ENCODE measurements at places on chromosomes 1 and 21. TPM values are rescaled to one million over a fixed set of nuclear protein-coding genes. Genes with fewer than 3 reads are reported as not detected.

DNA sequence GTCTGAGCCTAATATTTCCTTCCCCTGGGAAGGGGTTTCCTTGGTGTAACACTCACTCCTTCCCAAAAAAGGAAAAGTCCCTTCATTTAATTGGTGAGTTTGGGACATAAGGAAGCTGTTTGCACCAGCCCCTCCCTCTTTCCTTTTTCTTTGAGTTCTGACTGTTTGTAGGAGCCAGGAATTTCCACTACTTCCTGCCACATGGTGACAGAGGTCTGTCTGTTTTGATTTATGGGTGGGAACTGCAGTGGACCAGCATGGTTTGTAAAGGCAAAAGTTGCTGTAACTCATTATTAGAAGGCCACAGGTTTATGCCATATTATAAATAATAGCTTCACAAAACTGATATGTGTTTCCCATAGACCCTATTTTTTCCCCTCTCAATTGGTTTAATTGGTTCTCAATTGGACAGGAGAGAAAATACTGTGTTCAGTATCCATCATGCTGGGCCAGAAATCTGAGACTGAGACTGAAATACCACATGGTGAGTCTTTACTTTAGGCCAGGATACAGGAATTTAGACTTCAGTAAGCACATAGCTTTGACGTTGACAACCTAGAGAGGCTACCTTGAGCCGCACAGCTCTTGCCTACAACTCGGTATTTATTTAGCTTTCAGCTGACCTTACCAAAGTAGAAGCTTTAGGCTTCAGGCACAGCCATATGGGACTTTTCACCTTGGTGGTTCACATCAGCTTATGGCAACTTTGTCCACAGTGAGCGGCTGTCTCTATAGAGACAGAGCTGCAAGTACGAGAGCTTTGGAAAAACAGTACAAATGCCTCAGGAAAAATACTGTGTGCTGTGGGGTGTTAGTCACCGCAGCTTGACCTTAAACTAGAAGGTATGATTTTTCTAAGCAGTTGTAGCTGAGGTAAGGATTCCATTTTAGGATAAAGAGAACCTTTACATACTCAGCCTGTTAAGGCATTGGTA, 40.0 kb upstream of the RGS7 start:
- DNase-seq: no peak

LCE1E gene
- not detected for total RNA-seq

- no peak for DNase-seq
Observed at GRCh38 chr1:107935396-107936064, 29.4 kb downstream of the VAV3 start.

TRPM2 gene
- total RNA-seq: not detected

GRCh38 chr1:27622828-27623227, 12.2 kb downstream of the FGR start:
- DNase-seq: no peak

- peak; percentile 40 for DNase-seq
Observed at GRCh38 chr1:29806646-29807319, 570.5 kb downstream of the PTPRU start.

PADI1 gene
- 0.09 TPM for total RNA-seq

CELA3A gene
- total RNA-seq: not detected

TAS1R3 gene
- total RNA-seq: not detected

DNA sequence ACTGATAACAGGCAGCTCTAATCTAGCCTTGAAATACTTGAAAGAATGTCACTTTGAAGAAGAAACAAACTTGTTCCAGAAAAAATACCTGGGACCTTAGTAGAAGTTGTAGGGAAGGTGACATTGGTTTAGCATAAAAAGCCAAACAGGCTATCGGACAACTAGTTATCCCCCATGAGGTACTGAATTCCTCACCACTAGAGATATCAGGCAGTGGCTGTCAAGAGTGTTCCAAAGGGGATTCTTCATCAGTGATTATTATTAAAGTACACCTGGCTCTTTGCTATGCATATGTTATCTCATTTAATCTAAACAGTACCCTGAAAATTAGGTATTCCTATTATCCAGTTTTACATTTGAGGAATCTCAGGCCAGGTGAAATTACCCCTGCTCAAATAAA, 13.1 kb upstream of the HMGN2 start:
- DNase-seq: no peak

- peak; percentile 9 for DNase-seq
Observed at GRCh38 chr1:145708063-145708462, 895 bp upstream of the PDZK1 start.

- DNase-seq: no peak
Observed at GRCh38 chr1:225769687-225770086, 7.9 kb upstream of the SRP9 start.

TOR1AIP1 gene
- total RNA-seq: 17.8 TPM

CELA3B gene
- not detected for total RNA-seq

TRAPPC10 gene
- total RNA-seq: 23.2 TPM

DNA sequence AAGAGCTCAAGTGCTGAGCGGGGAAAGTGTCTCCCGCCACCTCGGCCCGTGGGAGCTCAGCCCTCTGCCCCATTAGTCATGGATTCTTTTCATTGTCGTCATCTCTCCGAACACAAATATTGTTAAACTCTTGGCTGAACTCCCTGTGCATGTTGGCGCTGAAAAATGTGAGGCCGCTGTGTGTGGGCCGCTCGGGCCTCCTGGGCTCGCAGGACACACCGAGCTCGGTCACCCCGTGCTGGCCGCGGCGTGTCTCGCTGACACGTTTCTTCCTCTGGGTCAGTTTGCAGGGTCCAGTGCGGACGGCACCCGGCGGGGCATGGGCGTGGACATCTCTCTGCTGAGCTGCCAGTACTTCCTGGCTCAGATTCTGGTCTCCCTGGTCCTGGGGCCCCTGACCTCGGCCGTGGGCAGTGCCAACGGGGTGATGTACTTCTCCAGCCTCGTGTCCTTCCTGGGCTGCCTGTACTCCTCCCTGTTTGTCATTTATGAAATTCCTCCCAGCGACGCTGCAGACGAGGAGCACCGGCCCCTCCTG, 25.6 kb downstream of the SLC45A1 start:
- no peak for DNase-seq

GRCh38 chr1:85240643-85241042, 18.8 kb downstream of the C1orf52 start:
- DNase-seq: no peak

DNA sequence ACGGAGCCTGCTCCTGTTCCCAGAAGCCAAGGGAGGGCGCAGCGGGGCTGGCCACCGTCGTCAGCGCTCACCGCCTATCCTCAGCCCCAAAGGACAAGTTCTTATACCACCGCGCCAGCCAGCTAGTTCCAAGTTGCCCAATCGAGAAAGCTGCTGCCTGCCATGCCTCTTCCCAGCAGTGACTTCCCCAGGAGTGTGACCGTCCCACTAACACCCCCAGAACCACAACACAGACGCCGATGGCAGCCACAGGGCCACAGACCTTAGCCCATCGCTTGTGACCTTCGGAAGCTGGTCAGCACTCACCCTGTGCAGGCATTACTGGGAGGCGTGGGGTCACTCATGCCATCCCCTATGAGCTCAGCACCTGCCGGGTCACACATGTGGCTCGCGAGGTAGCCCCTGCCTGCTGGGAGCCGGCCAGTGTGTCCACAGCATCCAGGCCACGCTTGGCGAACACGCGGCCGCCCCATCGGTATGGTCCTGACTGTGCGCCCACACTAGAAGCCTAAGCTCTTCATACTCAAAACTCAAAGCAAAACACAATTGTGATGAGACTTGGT, 20.1 kb downstream of the NADK start:
- DNase-seq: no peak

- DNase-seq: no peak
Observed at GRCh38 chr1:185159966-185160365, 3.0 kb downstream of the SWT1 start.

GRCh38 chr21:45920824-45921600, 60.6 kb upstream of the COL6A1 start:
- DNase-seq: no peak

DNA sequence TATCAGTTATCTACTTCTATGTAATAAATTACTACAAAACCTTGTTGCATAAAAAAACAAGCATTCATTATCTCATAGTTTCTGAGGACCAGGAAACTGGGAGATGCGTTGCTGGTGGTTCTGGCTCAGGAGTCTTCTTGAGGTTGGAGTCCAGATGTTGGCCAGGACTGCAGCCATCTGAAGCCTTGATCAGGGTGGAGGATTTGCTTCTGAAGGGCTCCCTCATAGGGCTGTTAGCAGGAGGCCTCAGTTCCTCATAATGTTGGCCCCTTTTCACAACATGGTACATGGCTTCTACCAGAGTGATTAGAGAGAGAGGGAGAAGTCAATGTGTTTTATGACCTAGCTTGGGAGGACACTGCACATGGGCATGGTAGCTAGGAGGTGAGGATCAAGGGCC, 137.4 kb downstream of the CNIH3 start:
- DNase-seq: no peak

ANXA9 gene
- 0.77 TPM for total RNA-seq

- DNase-seq: no peak
Observed at GRCh38 chr1:180672505-180672904, 40.7 kb downstream of the XPR1 start.

CLCNKB gene
- 0.97 TPM for total RNA-seq

- no peak for DNase-seq
Observed at GRCh38 chr1:241962153-241962552, 4.6 kb downstream of the BECN2 start.

- DNase-seq: no peak
Observed at GRCh38 chr21:29406385-29406784, 107.7 kb downstream of the BACH1 start.

DNA sequence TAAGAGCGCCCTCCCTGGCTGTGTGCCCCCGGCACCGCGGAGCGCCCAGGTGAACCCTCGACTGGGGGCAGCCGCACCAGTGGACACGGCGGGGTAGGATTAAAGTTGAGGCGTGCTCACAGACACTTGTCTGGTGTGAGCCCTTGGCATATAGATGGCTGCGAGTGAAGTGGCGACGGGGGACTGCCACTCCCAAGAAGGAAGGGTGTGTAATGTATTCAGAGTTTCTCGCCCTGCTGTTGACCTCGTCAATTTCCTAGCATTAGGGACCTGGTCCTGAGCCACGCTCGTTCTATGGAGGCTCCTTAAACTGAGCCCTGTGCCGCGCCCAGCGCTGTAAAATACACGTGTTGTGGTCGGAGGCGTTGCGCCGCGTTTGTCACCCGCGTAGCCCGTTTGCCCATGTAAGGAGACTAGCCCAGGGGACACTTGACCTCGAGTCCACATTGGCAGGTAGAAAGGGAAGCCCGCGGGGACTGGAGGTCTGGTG, 554 bp downstream of the EVA1C start:
- DNase-seq: no peak

VSIG8 gene
- not detected for total RNA-seq

GRCh38 chr1:64173336-64173940, 30.0 kb upstream of the UBE2U start:
- DNase-seq: no peak

GRCh38 chr1:102435483-102435882, 438.8 kb upstream of the OLFM3 start:
- DNase-seq: no peak

NUDT4B gene
- 21.5 TPM for total RNA-seq

- peak; percentile 83 for DNase-seq
Observed at GRCh38 chr1:175725684-175726083, 17.7 kb downstream of the TNR start.

STMN1 gene
- total RNA-seq: 519 TPM

SPEN gene
- 40.1 TPM for total RNA-seq

WNT3A gene
- total RNA-seq: not detected

GRCh38 chr1:156806512-156807440, 9.9 kb downstream of the SH2D2A start:
- no peak for DNase-seq

SLC35E2B gene
- total RNA-seq: 49.4 TPM

GRCh38 chr1:97412166-97412565, 508.7 kb downstream of the DPYD start:
- no peak for DNase-seq

TARBP1 gene
- total RNA-seq: 99.0 TPM

GRCh38 chr1:23403735-23404486, 20.6 kb downstream of the TCEA3 start:
- peak; percentile 85 for DNase-seq

DNA sequence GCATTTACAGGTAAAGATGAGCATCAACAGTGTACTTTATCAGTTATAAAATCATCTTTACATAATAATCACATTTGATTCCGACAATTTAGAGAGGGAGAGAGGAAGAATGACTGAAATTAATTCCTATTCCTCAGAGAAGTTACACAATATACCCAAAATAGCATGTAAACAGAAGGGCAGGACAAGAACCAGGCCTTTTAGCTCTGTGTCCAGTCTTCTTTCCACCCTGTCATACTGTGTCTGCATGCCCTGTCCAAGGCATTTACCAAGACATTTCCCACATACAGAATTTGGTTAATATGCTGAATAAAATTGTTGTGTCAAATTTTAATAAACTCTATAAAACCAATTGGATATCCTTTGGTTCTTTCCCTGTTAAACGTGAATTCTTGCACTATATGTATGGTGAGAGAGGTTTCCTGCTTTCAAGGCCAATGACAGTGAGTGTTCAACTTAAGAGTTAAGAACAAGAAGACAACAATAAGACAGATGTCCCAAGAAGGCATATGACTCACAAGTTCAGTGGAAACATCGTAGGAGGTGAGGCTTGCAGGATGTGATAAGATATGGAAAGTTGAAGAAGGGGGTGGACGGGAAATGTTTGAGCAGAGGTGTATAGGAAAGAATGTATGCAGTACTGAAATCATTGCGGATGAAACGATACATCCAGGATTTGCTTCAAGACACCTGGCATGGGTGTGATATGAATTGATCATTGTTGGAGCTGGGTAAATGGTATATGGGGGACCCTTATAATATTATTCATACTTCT, 20.8 kb downstream of the LRRC8B start:
- DNase-seq: no peak

MAN1C1 gene
- total RNA-seq: 5.3 TPM

GRCh38 chr21:37751268-37751975, 164.8 kb downstream of the KCNJ6 start:
- no peak for DNase-seq

GRCh38 chr1:25217598-25218232, 14.6 kb downstream of the SYF2 start:
- DNase-seq: no peak

KRTAP11-1 gene
- total RNA-seq: not detected

DNA sequence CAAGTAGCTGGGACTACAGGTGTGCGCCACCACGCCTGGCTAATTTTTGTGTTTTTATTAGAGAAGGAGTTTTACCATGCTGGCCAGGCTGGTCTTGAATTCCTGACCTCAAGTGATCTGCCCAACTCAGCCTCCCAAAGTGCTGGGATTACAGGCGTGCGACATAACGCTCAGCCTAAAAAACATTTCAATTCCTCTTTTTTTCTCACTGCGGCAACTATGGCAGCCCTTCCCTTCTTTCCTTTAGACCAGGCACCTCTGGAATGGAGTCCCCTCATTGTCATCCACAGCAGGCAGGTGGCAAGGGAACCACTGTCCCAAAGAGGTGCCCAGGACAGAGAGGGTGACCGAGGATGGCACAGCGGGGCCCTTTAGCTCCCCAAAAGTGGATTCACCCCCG, 14.1 kb downstream of the CEP104 start:
- DNase-seq: no peak
